ENCODE measurements at places on chromosomes 16 and 17. TPM values are rescaled to one million over a fixed set of nuclear protein-coding genes. Genes with fewer than 3 reads are reported as not detected.
A peak's percentile ranks its signal among the peaks of the same experiment; 100 is the strongest.

The PDIA2 gene
- polyA plus RNA-seq, result not detected

DNA sequence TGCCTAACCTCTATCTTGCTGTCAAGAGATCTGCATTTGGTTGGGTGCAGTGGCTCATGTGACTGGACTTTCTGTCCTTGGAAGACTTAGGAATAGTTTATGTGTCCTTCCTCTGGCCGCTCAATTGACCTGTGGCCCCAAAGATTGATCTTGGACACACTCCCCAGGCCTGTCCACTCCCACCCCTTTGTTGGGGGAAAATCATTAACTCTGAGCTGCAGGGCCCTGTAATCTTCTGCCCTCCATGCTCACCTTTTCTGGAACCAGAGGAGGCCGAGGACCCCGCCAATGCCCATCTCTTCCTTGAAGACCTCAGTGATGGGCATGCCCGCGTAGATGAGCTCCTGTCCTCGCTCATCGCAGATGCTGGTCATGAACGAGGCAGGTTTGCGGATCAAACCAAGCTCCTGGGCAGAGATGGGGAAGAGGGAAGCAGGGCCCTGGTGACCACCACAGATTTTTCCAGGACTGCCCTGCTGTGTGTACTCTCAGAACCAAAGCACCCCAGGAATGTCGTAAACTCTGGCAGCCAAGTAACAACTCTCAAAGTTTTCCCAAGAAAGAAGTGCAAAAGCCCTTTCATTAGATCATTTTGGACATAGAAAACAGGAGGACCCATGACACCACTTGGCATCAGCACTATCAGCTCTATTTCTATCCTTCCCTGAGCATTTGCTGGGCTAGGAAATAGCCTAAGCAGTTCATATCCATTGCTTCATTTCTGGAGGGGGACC is 8.5 kb upstream of the KLHL11 start:
- DNase-seq, result no peak

GRCh38 chr17:79974566-79975497 is 60.8 kb downstream of the TBC1D16 start:
- no peak for DNase-seq

The CNTD1 gene
- 0.28 TPM for polyA plus RNA-seq

The LGALS9B gene
- not detected for polyA plus RNA-seq

- DNase-seq, result no peak
These were observed 29.0 kb upstream of the KRT17 start for GRCh38 chr17:41653421-41653820.

The ADAD2 gene
- 0.44 TPM for polyA plus RNA-seq

The LDHD gene
- polyA plus RNA-seq, result 69.6 TPM

DNA sequence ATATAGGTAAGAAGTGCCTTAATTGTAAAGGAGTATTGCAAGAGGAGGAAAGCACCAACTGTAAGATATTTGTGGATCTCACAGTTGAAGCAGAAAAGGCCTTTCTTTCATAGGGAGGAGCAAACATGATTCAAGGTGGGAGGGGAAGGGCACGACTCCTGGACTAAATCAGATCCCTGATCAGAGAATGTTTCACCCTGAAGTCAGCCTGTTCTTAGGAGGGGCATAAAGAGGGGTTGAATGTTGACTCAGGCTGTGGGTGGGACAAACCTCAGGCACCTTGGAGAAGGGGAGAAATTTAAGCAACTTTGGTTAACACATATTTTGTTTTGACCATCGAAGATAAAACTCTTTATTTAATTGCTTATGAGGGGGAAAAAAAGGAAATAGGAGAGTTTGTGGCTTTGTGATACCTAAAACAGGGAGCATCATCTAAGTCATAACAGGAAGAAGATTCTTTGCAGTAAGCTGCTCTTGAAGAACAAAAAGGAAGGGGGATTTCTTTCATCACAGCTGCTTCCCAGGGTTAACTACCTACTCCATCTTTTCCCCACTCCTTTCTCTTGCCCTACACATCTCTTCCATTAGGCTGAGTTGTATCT is 158.6 kb upstream of the ZNF267 start:
- DNase-seq, result no peak

DNA sequence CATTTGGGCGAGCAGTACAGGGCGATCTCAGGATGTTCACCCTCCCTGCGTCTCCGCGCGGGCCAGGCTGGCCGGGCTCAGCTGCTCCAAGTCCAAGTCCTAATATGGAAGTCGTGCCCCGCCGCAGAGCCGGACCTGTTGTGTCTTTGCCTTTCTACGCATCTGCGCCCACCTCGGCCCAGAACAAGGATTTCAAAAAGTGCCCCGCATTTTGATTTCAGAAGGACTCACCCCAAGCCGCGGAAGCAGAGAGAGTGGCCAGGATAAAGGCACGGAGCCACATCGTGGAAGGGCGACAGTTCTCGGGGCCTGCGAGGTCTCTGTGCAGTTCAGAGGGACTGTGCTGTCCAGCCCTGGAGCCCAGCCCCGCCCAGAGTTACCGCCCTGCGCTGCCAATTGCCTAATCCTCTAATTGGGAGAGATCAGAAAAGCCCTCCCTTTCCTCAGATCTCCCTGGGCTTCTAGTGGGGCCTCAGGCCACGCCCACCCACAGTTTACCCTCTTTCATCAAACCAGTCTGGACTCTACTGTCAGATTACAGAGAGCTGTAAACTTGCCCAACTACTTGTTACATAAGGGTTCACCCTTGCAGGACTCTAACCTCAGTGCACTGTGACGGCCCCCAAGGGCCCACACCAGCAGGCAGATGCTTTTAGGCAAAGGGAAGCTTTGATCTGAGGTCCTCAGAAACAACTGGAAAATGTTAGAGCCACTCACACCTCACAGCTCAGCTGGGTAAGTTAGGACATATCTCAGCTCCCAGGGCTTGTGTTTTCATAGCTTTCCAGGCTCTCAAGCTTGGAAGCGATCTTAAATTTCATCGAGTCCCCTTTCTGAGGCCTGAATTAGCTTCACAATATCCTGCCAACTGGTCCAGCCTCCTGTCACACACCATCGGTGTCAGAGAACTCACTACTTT is at the start of gene CES1:
CES1 (minus strand) TSS at position 324 of the 919 bp plus-strand sequence; CDS start at position 283, 41 bp downstream.
- no peak for DNase-seq

- DNase-seq, result no peak
These were observed 18.8 kb upstream of the FAAP100 start for GRCh38 chr17:81570964-81571363.

DNA sequence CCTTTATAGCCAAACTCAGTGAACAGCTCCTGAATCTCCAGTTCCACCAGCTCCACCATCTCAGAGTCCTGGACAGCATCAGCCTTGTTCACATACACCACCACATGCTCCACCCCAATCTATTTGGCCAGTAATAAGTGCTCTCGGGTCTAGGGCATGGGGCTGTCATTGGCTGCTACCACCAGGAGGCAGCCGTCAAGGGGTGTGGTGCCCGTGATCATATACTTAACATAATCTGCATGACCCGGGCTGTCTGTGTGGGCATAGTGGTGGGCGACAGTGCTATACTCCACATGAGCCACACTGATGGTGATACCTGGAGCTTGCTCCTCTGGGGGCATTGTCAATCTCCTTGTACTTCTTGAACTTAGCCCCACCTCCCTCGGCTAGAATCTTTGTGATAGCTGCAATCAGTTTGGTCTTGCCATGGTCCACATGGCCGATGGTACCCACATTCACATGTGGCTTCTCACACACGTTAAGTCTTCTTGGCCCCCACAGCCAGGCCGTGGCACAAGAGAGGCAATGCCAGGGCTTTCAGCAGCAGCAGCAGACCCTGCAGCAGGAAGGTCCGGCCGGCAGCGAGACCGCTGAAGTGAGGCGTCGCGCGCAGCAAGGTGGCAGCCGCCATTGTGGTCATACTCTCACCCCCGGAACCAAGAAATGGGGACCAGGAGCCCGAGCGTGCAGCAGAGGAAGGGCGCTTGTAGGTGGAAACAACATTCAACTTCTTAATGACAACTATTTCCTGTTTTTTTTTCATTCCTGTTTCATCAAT is 210.3 kb upstream of the WSB1 start:
- DNase-seq, result no peak

DNA sequence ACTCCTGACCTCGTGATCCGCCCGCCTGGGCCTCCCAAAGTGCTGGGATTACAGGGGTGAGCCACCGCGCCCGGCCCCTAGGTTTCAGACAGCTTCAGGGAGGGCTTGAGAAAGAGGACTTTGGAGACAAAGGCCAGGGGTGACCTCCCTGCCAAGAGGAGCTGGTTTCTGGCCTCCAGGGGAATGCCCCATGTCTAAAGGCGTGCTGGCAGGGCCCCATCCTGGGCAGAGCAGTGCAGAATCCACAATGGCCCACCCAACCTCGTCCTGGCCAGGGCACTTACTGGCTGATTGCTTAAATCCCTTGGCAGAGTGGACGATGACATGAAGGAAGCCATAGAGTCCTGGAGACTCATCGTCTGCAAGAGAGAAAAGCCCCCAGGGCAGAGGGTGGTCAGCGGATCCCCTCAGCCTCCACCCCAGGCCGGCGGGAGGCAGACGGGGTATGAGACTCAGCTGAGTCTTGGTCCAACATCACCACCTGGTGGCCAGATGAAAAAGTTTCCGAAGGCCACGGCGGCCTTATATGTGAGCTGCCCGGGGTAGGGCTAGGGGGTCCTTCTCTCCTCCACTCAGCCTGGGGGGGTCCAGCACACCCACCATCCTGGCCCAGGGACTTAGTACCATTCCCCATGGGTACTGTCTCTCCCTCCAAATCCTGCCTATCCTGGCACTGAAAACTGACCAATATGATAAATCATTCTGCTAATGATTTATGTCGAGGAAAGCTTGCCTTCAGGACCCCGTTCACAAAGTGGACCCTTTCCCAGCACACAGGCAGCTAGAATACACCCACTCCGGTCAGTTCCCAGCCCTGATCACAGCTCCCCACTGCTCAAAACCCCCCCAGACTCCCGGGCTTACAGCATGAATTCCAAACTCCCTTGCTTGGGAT is 59.1 kb downstream of the TIMM22 start:
- DNase-seq, result peak; percentile 64

GRCh38 chr17:80416940-80417293 is 1.9 kb downstream of the ENDOV start:
- no peak for DNase-seq

DNA sequence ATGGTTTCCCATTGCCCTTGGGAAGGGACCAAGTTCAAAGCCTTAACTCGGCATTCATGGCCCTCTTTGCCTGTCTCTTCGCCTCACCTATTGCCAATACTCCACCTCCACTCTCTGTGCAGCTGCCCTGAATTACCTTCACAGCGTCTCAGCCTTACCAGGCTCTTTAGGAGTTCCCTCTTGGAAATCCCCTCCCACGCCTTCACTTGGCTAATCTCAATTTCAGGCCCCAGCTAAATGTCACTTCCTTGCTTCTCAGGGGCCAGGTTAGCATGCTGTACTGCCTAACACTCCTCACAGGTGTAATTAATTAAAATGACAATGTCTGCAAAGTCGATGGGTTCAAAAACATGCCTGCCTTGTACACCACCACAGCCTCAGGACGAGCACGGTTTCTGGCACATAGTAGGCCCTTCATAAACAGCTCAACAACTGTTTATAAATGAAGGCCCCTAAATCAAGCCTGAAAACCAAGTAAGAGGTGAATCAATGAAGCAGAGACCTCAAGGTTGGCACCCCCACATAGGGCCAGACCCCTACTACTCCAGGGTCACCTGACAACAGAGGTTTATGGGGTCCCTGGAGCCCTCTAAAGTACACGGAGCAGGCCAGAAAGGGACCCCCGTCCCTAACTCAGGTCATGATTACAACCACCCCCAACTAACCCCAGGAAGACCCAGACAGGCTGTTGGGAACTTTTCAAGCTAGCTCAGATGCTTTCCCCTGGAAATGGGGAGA is 11.2 kb upstream of the EEF2K start:
- DNase-seq, result no peak

The CIBAR2 gene
- not detected for polyA plus RNA-seq
